ENCODE measurements at places on chromosomes 2 and 18. TPM values are rescaled to one million over a fixed set of nuclear protein-coding genes. Genes with fewer than 3 reads are reported as not detected.

The FRZB gene
- total RNA-seq: 0.12 TPM

The GALNT14 gene
- total RNA-seq: 47.8 TPM

The CIDEA gene
- not detected for total RNA-seq

The GALR1 gene
- not detected for total RNA-seq

The COPS7B gene
- total RNA-seq: 43.0 TPM

The TGFA gene
- total RNA-seq: 5.5 TPM

The SCN2A gene
- total RNA-seq: not detected

The ZNF396 gene
- total RNA-seq: 0.56 TPM

The TTN gene
- total RNA-seq: under 0.01 TPM

The CABYR gene
- 15.4 TPM for total RNA-seq

The SLC9A4 gene
- not detected for total RNA-seq

The ITGA4 gene
- total RNA-seq: 2.5 TPM

The CLEC4F gene
- total RNA-seq: not detected

The ANKRD62 gene
- total RNA-seq: not detected

The CFC1 gene
- not detected for total RNA-seq

The ZNF516 gene
- total RNA-seq: 4.0 TPM

The AMER3 gene
- total RNA-seq: not detected

The TRAPPC8 gene
- 14.4 TPM for total RNA-seq

The POTEJ gene
- total RNA-seq: not detected

The SIX2 gene
- 0.97 TPM for total RNA-seq

Measured in A549 treated with Mapracorat at 1 μM for 4 hours (cell line).